Lung (tissue), 17 donors: ENCODE measurements at places on chromosomes 2 and 18.
A peak's percentile ranks its signal among the peaks of the same experiment; 100 is the strongest.

- H3K36me3 ChIP-seq = no peaks in the 10 kb centered on the region
- no peak for DNase-seq
- no peaks in the 10 kb centered on the region for H3K27me3 ChIP-seq
- H3K4me1 ChIP-seq = peaks cover 3% of the 10 kb centered on the region
- H3K4me3 ChIP-seq = no peak overlapping the region
- no peak overlapping the region for H3K27ac ChIP-seq
Observed at GRCh38 chr2:171134624-171135230, 26.0 kb downstream of the TLK1 start.

- no peaks in the 10 kb centered on the region for H3K36me3 ChIP-seq
- no peaks in the 10 kb centered on the region for H3K27me3 ChIP-seq
- DNase-seq = no peak
- H3K27ac ChIP-seq = peak overlapping the region; percentile 38
- no peak overlapping the region for H3K4me3 ChIP-seq
- peaks cover 16% of the 10 kb centered on the region for H3K4me1 ChIP-seq
Observed at GRCh38 chr2:197215748-197216360, 94.7 kb downstream of the ANKRD44 start.

DNA sequence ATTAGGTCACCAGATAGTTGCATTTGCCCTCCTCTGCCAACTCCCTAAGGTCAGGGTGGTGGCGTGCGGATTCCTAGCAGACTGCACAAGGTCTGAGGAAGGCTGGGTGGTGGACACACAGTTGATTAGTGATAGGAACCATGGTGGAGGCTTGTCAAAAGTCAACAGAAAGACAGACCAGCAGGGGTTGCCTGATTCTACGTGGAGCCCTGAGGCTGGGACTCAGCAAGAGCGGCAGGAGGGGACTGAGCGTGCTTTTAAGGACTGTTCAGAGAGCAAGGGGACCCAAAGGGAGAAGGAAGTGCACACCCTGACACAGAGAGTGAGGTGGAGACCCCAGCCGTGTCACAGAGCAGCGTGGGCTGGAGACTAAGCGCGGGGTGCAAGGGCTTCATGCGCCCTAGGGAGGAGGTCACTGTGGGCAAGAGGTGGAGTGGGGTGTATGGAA lies 513.2 kb downstream of the RNF144A start:
- H3K27me3 ChIP-seq = no peaks in the 10 kb centered on the region
- no peak overlapping the region for H3K27ac ChIP-seq
- DNase-seq = peak; percentile 35
- H3K36me3 ChIP-seq = no peaks in the 10 kb centered on the region
- peaks cover 6% of the 10 kb centered on the region for H3K4me1 ChIP-seq

DNA sequence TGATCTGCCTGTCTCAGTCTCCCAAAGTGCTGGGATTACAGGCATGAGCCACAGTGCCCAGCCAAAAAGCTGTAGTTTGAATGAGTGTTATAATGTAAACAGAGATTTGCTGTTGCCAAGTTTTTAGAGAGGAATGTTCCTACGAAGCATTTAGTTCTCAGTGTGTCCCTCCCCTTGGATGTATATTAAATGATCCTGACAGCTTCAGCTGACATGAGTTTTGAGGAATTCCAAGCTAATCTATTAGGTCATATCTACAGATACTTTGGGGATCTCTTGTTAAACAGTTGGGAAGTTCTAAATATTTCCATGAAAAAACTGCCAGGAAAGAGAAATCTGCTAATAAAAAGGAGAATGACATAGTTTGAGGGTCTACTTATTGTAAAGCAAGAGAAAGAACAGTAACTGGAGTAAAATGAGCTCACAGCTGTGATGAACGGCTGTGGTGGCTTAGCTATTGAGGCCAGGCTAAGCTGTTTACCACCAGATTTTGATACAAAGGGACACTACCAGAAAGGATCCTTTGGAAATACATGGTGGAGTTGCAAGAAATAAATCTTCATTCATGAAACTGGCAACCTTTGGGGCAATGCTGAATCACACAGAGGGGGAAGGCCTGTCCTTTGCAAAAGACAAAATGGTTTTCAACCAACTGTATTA lies 2.6 kb upstream of the STON1 start:
- H3K27me3 ChIP-seq = no peaks in the 10 kb centered on the region
- H3K4me1 ChIP-seq = peaks cover 4% of the 10 kb centered on the region
- peak; percentile 89 for DNase-seq
- no peaks in the 10 kb centered on the region for H3K36me3 ChIP-seq

- no peak overlapping the region for H3K27ac ChIP-seq
- no peaks in the 10 kb centered on the region for H3K36me3 ChIP-seq
- no peaks in the 10 kb centered on the region for H3K4me1 ChIP-seq
- peak; percentile 62 for DNase-seq
- H3K27me3 ChIP-seq = no peaks in the 10 kb centered on the region
Observed at GRCh38 chr2:206693399-206694137, 24.6 kb downstream of the DYTN start.

- no peak for DNase-seq
- no peak overlapping the region for H3K4me3 ChIP-seq
- no peak overlapping the region for H3K27ac ChIP-seq
- H3K4me1 ChIP-seq = peaks cover 44% of the 10 kb centered on the region
- H3K27me3 ChIP-seq = no peaks in the 10 kb centered on the region
Observed at GRCh38 chr18:76052227-76052595, 442.8 kb downstream of the ZNF516 start.

DNA sequence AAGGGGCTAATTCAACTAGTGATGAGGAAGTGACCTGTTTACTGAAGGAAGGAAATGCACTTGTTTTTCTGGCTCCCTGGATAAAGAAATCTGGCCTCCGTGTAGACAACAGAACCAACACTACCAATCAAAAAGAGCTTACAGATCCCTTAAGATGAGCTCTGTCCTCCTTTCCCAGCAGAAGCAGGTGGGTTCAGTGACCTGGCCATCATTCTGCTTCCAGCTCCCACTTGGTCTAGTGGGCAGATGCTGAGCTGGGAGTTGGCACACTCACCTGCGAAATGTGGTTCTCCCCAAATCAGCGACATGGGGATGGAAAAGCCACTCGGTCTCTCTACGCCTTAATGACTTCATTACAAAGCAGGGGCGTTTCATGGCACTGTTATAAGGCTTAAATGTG lies 132.6 kb downstream of the AFF3 start:
- no peak overlapping the region for H3K4me3 ChIP-seq
- H3K27ac ChIP-seq = no peak overlapping the region
- DNase-seq = no peak

DNA sequence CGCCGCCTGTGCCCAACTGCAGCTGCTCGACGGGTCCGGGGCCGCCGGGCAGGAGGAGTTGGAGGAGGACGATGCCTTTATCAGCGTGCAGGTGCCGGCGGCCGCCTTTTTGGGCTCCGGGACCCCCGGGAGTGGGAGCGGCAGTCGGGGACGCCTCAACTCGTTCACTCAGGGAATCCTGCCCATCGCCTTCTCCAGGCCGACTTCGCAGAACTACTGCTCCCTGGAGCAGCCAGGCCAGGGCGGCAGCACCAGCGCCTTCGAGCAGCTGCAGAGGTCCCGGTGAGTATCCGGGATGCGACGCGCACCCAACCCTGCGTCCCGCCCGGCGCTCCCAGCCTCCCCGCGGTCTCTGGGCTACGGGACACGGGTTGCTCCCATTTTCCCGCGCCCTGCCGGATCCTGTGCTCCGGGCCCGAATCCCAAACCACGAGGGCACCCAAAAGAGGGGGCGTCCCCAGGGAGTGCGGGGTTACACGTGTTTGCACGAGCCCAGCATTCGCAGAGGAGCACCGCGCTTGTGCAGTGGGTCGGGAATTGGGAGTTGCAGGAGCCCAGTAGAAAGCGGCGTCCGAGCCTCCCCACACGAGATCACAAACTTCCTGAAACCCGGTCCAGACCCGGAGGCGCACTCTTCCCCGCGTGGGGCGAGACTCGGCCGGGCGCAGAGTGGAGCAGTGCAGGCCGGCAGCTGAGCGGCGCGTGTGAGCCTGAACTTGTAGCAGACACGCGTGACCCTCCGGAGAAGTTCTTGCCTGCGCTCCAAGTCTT lies 1.2 kb downstream of the CABLES1 start:
- no peak overlapping the region for H3K27ac ChIP-seq
- DNase-seq = peak; percentile 50
- H3K4me1 ChIP-seq = peaks cover 12% of the 10 kb centered on the region

DNA sequence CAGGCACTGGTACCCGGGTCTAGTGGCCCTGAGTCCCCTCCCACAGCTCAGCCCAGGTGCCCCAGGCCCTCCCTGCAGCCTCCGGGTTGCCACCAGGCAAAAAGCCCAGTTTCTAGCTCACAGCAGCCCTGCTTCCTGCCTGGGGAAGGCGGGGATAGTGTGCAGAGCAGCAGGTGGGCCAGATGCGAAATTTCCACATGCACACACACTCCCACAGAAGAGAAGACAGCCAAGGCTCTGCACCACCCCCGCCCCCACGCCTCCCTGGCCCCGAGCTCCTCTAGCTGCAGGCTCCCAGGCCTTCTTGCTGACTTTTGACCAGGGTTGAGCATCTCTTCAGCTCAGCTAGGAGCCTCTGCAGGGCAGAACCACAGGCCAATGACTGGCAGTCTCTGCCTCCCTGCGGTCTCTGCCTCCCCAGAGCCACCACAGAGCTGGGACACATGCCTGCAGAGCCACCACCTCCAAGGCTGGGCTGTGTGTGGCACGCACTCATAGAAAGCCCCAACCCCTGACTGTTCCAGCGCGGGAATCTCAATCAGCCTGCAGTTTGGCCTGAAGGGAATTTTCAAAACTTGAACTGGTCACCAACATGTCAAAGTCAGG lies 7.2 kb downstream of the SLC66A2 start:
- no peak overlapping the region for H3K27ac ChIP-seq
- peaks cover 40% of the 10 kb centered on the region for H3K36me3 ChIP-seq
- peaks cover 15% of the 10 kb centered on the region for H3K4me1 ChIP-seq
- DNase-seq = peak; percentile 10
- no peak overlapping the region for H3K4me3 ChIP-seq

DNA sequence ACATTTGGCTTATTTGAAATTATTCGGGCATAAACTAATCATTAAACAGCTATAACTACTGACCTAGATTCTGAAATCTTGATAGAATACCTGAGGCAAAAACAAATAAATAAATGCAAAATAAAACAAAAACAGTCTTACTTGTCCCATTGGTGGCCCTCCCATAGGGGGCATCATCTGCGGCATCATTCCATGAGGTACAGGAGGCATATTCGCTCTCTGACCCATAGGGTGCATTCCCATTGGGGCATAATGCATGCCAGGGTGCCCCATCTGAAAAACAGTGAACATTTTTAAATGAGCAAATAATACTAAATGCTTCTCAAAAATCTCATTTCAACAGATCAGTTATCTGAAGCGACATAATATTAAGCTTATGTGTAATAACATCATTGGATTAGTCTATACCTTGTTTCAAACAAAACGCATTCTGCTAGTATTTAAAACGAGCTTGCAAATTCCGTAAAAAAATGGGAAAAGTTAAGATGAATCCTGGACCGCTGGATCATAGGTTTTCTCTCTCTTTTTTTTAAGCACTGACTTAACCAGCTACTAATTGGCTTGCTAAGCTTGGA lies 1.3 kb downstream of the PRPF40A start:
- peaks cover 6% of the 10 kb centered on the region for H3K36me3 ChIP-seq
- no peak overlapping the region for H3K27ac ChIP-seq
- H3K4me3 ChIP-seq = no peak overlapping the region

GRCh38 chr2:30492185-30492584 lies 45.1 kb downstream of the LCLAT1 start:
- H3K4me3 ChIP-seq = no peak overlapping the region
- no peak overlapping the region for H3K27ac ChIP-seq
- H3K36me3 ChIP-seq = no peaks in the 10 kb centered on the region

GRCh38 chr2:215668378-215668775 lies 232.5 kb upstream of the FN1 start:
- no peak overlapping the region for H3K4me3 ChIP-seq
- peak; percentile 87 for DNase-seq
- no peaks in the 10 kb centered on the region for H3K27me3 ChIP-seq
- H3K27ac ChIP-seq = no peak overlapping the region
- H3K4me1 ChIP-seq = peaks cover 32% of the 10 kb centered on the region
- no peaks in the 10 kb centered on the region for H3K36me3 ChIP-seq

DNA sequence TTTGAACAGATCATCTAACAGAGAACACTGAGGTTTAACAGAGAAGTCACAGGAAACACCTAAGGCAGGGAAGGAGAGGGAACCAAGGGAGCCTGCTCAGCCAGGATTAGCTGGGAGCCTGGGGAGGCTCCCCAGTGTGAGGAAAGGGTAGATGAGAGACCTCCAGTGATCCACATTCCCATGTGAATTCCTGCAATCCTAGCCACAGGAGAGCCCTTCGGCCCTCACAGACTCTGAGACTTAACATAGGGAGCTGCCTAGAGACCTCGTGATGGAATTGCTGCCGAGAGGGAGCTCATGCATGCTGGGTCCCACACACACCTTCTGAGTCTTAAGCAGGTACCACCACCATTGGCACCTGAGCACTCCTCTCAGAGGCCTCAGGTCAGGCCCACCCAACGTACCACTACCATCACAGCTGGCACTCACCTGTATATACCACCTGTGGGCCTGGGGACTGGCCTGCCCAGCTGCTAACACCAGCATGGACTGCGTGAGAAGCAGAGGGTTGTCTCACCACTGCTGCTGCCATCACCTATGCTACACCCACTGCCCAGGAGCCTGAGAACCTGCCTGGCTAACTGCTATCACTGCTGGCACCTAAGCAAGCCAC lies 225.9 kb upstream of the RASGRP3 start:
- H3K4me3 ChIP-seq = no peak overlapping the region
- no peak overlapping the region for H3K27ac ChIP-seq
- no peaks in the 10 kb centered on the region for H3K27me3 ChIP-seq

- H3K4me1 ChIP-seq = peaks cover 2% of the 10 kb centered on the region
- peaks cover 25% of the 10 kb centered on the region for H3K27me3 ChIP-seq
- H3K4me3 ChIP-seq = no peak overlapping the region
- no peak overlapping the region for H3K27ac ChIP-seq
Observed at GRCh38 chr2:149451417-149452165, 121.2 kb downstream of the LYPD6 start.

GRCh38 chr18:10289951-10290637 lies 164.3 kb upstream of the APCDD1 start:
- peak overlapping the region; percentile 37 for H3K27ac ChIP-seq
- H3K36me3 ChIP-seq = no peaks in the 10 kb centered on the region
- peaks cover 11% of the 10 kb centered on the region for H3K4me1 ChIP-seq
- H3K4me3 ChIP-seq = no peak overlapping the region
- no peaks in the 10 kb centered on the region for H3K27me3 ChIP-seq
- peak; percentile 71 for DNase-seq

GRCh38 chr2:30433541-30434299 lies 13.3 kb upstream of the LCLAT1 start:
- no peaks in the 10 kb centered on the region for H3K4me1 ChIP-seq
- no peaks in the 10 kb centered on the region for H3K36me3 ChIP-seq
- no peak for DNase-seq
- H3K27me3 ChIP-seq = no peaks in the 10 kb centered on the region

- peaks cover 10% of the 10 kb centered on the region for H3K4me1 ChIP-seq
- no peak overlapping the region for H3K4me3 ChIP-seq
- H3K27ac ChIP-seq = peak overlapping the region; percentile 53
- no peaks in the 10 kb centered on the region for H3K36me3 ChIP-seq
Observed at GRCh38 chr2:40394031-40394430, 57.9 kb downstream of the SLC8A1 start.

- H3K27me3 ChIP-seq = no peaks in the 10 kb centered on the region
- H3K4me3 ChIP-seq = no peak overlapping the region
- peak; percentile 55 for DNase-seq
- H3K27ac ChIP-seq = no peak overlapping the region
- H3K36me3 ChIP-seq = no peaks in the 10 kb centered on the region
- H3K4me1 ChIP-seq = no peaks in the 10 kb centered on the region
Observed at GRCh38 chr2:25606892-25607291, 66.5 kb downstream of the DTNB start.

GRCh38 chr2:182631299-182631698 lies 84.8 kb upstream of the DNAJC10 start:
- no peaks in the 10 kb centered on the region for H3K27me3 ChIP-seq
- H3K36me3 ChIP-seq = no peaks in the 10 kb centered on the region
- no peaks in the 10 kb centered on the region for H3K4me1 ChIP-seq
- no peak overlapping the region for H3K27ac ChIP-seq
- no peak for DNase-seq

- no peak overlapping the region for H3K4me3 ChIP-seq
- no peaks in the 10 kb centered on the region for H3K4me1 ChIP-seq
- no peak for DNase-seq
- H3K27me3 ChIP-seq = no peaks in the 10 kb centered on the region
Observed at GRCh38 chr2:239465017-239466001, 64.5 kb upstream of the HDAC4 start.
